Ascending aorta (tissue), 2 donors: ENCODE measurements at places on chromosomes 16 and 17. TPM values are rescaled to one million over a fixed set of nuclear protein-coding genes. Genes with fewer than 3 reads are reported as not detected.

WNT9B gene
- 5.6 TPM for total RNA-seq

PRR29 gene
- total RNA-seq = 1.5 TPM

CDIP1 gene
- total RNA-seq = 36.9 TPM

KRTAP2-3 gene
- not detected for total RNA-seq

CHST4 gene
- total RNA-seq = not detected

SHISA9 gene
- 8.9 TPM for total RNA-seq

TOM1L2 gene
- total RNA-seq = 39.0 TPM

CNGB1 gene
- total RNA-seq = not detected

ZNF668 gene
- total RNA-seq = 12.2 TPM

EPX gene
- total RNA-seq = not detected

CPHXL2 gene
- total RNA-seq = not detected

TOB1 gene
- 41.7 TPM for total RNA-seq

HOXB13 gene
- total RNA-seq = not detected

NPIPB2 gene
- 28.1 TPM for total RNA-seq

PERCC1 gene
- not detected for total RNA-seq

HSF4 gene
- total RNA-seq = 64.9 TPM

MYL11 gene
- total RNA-seq = not detected

KIF2B gene
- total RNA-seq = not detected

MAPT gene
- 0.32 TPM for total RNA-seq

SHBG gene
- not detected for total RNA-seq

PYDC1 gene
- total RNA-seq = not detected
